KBM-7 (cell line): ENCODE measurements at places on chromosomes 2 and 18.

GRCh38 chr2:215010390-215010789 lies 128.0 kb downstream of the ABCA12 start:
- no peak for DNase-seq

- DNase-seq: no peak
Observed at GRCh38 chr2:101688261-101688660, 9.2 kb upstream of the MAP4K4 start.

DNA sequence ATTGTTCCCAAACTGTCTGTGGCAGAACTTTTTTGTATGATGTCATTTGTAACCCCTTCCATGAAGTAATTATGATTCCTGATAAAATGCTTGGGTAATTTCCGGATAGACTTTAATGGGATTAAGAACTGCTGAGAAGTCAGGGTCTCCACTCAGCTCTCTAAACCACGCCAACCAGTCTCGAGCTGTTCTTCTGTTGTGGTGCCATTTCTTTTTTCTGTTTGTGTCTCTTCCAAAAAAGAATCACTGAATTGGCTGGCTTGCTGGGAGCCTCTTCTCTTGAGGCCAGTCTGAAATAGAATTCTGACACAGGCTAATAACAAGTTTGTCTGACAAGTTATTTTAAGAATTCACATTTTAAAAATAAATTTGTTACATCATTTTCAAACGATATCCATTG lies 198.9 kb downstream of the BCL2 start:
- DNase-seq: no peak

DNA sequence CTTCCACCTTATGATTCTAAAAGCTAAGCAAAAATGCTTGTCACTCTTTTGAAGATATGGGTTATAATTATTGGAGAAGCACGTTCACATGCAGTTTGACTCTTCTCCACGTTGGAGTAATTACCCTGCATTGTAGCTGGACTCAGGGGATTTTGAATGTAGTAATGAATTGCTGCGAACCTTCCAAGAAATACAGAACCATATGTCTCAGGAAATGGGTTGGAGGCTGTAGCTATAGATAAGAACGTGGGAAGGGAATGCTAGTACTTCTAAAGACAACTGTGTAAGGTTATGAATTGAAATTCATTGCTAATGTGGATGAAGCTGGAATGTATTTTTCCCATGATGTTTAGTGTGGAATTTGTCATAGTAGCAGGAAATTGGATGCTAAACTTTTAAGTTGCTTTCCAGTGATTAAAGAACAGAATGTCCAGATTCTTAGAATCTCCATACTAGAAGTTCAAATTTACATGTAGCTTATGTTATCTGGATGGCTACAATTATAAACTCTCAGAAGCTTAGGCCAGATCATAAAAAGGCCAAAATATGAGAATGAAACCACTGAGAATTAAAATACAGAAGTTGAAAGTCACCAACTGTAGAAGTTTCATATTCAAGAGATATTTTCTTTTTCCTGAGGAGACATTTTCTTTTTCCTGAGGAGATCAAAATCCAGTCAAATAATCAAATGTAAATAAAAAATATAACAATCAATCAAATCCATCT lies 27.3 kb upstream of the SPOPL start:
- DNase-seq: peak; percentile 43

GRCh38 chr2:127052057-127052770 lies 54.7 kb downstream of the BIN1 start:
- DNase-seq: no peak
